Activated naive CD8-positive, alpha-beta T cell treated with anti-CD3 and anti-CD28 coated beads, Interleukin-2, amount 10 ng/mL, durations not matched to agents 7 days and 5 days (primary cell): ENCODE measurements at places on chromosomes 3 and 15. TPM values are rescaled to one million over a fixed set of nuclear protein-coding genes. Genes with fewer than 3 reads are reported as not detected.

RARRES1 gene
- not detected for total RNA-seq

B2M gene
- 7,848 TPM for total RNA-seq

STRIT1 gene
- total RNA-seq, result not detected

CASR gene
- total RNA-seq, result not detected

NR1I2 gene
- 0.33 TPM for total RNA-seq

PLXNA1 gene
- 5.7 TPM for total RNA-seq

LTF gene
- total RNA-seq, result not detected

CRYGS gene
- total RNA-seq, result 4.5 TPM

UQCC5 gene
- total RNA-seq, result 8.5 TPM

STAC gene
- total RNA-seq, result not detected

DNA sequence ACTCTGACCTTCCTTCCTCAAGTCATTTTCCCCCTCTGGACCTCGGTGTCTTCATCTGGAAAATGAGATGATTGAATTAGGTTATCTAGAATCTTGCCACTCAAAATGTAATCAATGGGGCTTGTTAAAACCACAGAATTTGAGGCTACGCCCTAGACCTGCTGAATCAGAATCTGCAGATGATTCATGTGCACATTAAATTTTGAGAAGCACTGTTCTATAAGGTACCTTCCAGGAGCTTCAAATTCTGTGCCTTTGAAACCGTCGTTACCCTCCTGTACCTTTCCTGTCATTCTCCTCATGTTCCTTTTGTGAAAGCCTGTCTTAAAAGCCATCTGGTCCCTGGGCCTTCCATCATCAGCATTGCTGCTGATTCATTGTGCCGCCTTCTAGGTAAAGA, 172.4 kb upstream of the TOPAZ1 start:
- DNase-seq, result no peak

- DNase-seq, result no peak
These were observed 14.6 kb upstream of the PLA2G4E start for GRCh38 chr15:42035435-42035761.

DNA sequence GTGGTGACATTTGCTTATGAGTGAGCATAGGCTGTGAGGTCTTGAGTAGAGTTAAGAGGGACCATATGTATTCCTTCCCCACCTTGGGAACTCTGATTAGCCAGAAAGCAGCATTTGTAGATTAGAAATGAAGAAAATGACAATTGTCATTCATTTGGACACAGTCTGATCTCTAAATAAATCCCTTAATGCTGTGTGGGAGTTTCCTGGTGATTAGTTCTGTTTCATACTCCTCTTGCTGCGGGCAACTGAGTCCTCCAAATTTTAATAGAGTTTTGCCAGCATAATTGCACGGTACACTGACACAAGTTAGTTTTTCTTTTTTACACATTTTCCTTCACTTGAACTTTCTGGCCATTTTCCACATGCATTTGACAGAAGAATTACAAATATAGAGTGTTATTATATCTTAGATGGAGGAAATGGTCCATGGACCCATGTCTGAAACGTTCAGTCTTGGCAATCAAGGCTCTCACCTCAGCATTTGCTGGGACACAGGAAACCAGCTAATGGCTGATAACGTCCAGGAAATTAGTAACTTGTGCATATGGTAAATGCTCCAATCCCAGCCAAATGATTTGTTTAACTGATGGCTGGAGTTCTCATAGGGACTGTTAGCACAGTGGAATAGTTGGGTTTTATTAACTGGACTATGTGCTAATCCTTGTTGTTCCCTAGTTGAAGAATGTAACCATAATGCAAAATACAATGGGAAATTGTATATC, 321.2 kb downstream of the RBMS3 start:
- no peak for DNase-seq

DNA sequence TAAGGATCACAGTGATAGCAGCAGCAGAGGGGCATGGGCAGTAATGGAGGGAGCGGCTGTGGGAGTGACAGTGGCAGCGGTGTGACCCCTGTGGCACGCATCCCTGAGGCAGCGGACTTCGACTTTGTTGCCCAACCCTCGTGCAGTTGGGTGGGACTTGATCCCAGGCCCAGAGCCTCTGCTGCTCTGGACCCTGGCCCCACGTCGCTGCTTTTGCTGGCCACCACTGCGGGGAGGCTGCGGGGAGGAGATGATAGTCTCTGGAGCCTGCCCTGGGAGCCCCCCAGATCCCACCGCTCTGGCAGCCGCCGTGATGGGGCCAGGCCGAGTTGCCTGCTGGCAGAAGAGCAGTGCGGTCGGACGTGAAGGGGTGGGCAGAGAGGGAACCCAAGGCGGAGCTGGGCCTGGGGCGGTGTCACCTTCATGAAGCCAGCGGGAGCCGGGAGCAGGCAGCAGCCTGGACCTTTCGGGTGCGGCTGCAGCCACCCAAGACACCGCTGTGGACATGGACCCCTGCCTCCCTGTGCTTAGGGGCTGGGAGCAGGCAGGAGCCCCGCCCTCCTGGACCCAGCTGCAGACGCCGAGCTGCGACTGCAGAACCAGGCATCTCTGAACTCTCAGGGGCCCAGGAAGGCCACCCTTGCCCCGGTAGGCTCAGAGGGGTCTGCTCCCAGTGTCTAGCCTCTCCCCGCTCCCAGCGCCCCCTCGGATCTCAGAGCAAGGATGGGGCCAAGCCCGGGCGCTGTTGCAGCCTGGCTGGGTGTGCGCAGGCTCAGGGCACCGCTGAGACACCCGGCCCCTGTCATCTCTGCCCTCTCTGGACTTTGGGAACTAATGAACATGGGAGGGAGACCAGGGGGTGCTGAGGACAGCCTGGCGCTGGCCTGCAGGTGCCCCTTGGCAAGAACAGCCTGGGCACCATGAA, 38.3 kb downstream of the COMMD2 start:
- DNase-seq, result no peak

- no peak for DNase-seq
These were observed 5.0 kb upstream of the LRRFIP2 start for GRCh38 chr3:37179144-37179967.

DNA sequence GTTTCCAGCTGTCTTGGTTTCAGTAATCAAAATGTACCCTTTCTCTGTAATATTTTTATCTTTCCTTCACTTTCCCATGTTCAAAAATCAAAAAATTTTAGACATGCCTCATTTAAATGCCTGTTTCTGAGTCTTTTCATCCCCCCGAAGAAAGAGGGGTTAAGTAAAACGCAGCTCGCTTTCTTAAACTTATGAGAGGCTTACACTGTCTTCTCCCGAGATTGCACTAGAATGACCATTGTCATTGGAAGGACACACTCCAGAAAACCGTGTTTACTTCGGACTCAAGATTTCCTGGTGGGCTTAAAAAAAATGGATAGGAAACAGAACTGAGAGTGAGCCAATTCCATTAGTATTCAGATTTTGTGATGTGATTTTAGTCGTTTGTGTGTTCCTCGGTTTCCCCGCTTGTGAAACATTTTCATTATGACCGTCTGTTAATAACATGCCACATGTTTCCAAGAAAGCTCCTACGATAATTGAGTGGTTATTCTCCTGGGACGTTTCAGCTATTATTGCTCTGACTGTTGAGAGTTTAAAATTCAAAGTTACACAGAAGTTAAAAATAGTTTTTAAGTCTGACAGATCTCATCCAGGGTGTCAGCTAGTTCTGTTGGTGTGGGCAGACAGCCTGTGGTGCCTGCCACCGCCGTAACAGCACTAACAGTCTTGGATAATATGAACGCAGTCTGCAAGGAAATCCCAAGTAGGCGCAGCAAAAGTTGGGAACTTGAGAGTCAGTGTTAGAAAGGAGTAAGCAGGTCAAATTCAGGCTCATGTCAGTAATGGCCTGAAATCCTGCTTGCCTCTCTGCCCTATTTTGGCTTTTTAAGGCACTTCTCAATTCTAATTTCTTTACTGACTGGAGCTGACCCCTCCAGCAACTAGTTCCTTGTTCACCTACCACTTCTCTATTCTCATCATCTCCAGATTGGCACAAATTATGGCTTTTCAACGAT, 1.5 kb downstream of the CRYBG3 start:
- no peak for DNase-seq

- no peak for DNase-seq
These were observed 549.6 kb upstream of the CCDC54 start for GRCh38 chr3:106827515-106828213.

DNA sequence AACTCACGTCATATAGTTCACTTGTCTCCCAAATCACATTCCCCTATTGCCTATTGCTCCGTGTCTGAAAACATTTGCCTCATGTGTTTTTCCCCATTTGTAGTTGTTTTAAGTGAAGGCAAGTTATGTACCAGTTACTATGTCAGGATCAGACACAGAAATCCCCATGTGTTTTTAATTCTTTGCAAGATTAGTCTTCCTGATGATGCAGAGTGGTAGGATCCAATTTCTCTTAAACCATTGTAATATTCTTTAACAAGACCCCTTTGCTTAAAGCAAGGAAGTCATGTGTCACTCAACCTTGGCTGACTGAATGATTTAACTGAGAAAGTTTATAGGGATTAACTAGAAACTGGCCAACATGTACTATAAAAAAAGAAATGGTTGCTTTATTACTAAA, 164.4 kb downstream of the OPA1 start:
- DNase-seq, result no peak

GRCh38 chr3:13495351-13495813, 15.3 kb downstream of the HDAC11 start:
- DNase-seq, result no peak

- no peak for DNase-seq
These were observed 10.0 kb upstream of the DNAAF4 start for GRCh38 chr15:55518009-55518408.

DNA sequence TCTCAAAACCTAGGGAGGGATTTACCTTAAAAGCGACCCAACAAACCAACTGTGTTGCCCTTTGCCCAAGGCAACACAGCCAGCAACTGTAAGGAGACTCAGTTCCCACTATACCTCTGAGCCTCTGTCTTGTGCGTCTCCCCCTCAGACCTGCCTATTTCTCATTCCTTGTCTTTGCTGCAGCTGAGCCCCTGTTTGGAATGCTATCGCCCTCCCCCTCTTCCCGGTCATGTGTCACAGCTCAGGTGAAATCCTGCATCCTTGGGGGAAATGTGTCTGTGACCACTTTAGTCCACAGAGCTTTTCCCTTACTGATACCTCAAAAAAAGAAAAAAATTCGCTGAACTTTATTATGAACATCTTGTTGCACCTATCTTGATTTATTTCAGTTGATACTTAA, 52.0 kb upstream of the LRIG1 start:
- no peak for DNase-seq

DNA sequence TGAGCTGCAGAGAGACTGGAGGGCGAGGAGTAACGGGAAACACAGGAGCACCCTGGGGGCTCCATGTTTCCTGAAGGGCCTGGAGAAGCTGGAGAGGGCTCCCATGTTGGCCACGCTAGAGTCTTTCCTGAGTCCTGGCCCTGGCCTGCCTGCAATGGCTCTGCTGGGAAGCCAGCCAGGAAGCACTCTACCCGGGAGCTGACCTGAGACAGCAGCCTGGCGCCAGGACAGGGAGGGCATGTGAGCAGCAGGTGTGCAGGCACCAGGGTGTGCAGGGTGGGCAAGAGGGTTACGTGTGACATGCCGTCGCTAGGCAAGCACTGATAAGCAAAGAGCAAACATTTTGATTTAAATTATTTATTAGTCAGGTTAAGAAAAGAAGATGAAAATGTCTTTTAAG, 301.4 kb downstream of the OCA2 start:
- DNase-seq, result no peak

DNA sequence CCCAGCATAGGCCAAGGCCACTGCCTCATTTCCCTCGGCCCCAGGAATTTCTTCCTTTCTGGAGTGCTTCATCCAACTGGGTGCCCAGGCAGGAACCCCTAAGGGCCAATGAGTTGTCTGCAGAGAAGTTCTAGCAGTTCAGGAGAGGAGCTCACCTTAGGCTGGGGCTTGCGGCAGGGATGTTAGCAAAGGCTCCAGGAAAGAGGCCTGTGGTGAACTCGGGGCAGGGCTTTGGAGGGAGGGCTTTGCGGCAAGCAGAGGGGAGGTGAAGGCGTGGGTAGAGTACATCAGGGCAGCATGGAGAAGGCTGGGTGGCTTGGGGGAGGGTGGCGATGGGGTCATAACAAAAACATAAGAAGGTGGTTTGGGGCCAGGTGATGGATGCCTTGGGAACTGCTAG, 1.1 kb downstream of the GHRL start:
- no peak for DNase-seq

DNA sequence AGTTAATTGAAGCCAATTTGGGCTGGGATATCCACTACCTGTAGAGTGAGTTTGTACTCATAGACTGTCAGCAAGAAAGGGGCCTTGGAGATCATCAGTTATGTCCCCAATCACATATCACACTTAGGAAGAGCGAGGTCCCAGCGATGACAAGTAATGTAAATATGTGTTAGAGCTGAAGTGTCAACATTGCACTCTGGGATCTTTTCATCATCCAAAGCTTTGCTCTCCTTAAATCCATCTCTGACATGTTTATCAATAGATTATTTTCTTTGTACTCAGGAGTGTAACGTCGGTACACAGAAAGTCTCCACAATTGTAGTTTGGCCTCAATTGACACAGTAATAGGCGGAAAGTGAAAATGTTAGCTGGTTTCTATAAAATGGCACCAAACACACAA, 113.7 kb upstream of the TPRG1 start:
- no peak for DNase-seq

DNA sequence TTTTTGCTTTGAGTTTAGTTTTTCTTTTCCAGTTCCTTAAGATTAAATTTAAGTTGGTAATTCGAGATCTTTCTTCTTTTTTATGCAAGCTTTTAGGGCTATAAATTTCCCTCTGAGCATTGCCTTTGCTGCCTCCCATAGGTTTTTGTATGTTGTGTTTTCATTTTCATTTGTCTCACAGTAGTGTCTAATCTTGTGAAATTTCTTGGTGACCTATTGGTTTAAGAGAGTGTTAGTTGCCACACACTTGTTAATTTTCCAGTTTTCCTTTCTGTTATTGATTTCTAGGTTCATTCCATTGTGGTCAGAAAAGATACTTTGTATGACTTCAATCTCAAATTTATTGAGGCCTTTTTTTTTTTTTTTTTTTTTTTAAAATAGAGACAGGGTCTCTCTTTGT, 18.3 kb upstream of the IL20RB start:
- no peak for DNase-seq

- no peak for DNase-seq
These were observed 496.3 kb downstream of the ROBO2 start for GRCh38 chr3:77536038-77536775.

GRCh38 chr3:55307622-55308021, 179.5 kb downstream of the WNT5A start:
- no peak for DNase-seq

- DNase-seq, result no peak
These were observed 815 bp downstream of the BCL2A1 start for GRCh38 chr15:79970181-79970580.

- DNase-seq, result no peak
These were observed 82.0 kb downstream of the CNTN3 start for GRCh38 chr3:74532446-74532845.
